ENCODE measurements at places on chromosomes 7 and 10.
A peak's percentile ranks its signal among the peaks of the same experiment; 100 is the strongest.

DNA sequence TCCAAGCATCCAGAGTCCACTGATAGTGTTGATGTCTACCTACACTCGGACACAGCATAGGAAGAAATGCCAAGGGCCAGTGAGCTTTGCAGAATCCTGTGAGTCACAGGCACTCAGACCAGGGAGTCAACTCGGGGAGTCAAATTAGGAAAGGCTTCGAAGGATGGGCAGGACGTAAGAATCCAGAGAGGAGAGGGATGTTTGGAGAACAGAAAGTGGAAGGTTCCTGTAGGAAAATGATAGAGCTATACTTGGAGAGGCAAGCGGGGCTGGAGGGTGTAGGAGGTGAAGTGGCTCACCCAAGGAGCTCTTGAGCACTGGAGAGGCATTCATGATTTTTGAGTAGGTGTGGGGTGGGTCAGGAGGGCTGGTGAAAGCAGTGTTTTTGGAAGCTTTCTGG lies 3.0 kb downstream of the ZYX start:
- H3K4me3 ChIP-seq, result no peak overlapping the region
- DNase-seq, result no peak
- H3K4me1 ChIP-seq, result peaks cover 22% of the 10 kb centered on the region
- no peaks in the 10 kb centered on the region for H3K27me3 ChIP-seq
- H3K27ac ChIP-seq, result no peak overlapping the region

GRCh38 chr7:25970911-25971310 lies 181.1 kb upstream of the NFE2L3 start:
- H3K27me3 ChIP-seq, result no peaks in the 10 kb centered on the region
- DNase-seq, result no peak
- no peak overlapping the region for H3K4me3 ChIP-seq
- no peaks in the 10 kb centered on the region for H3K4me1 ChIP-seq
- H3K27ac ChIP-seq, result no peak overlapping the region

DNA sequence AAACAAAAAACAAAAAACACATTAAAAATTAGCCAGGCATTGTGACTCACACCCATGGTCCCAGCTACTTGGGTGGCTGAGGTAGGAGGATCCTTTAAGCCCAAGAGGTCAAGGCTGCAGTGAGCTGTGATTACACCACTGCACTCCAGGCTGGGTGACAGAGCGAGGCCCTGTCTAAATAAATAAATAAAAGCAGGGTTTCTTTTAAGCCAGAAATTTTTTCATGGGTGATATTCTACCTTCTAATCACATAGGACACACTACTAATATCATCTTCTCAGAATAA lies 14.2 kb upstream of the SVIL start:
- H3K4me1 ChIP-seq, result no peaks in the 10 kb centered on the region
- H3K27ac ChIP-seq, result no peak overlapping the region
- no peak overlapping the region for H3K4me3 ChIP-seq
- H3K36me3 ChIP-seq, result no peaks in the 10 kb centered on the region
- no peak for DNase-seq
- no peaks in the 10 kb centered on the region for H3K27me3 ChIP-seq

DNA sequence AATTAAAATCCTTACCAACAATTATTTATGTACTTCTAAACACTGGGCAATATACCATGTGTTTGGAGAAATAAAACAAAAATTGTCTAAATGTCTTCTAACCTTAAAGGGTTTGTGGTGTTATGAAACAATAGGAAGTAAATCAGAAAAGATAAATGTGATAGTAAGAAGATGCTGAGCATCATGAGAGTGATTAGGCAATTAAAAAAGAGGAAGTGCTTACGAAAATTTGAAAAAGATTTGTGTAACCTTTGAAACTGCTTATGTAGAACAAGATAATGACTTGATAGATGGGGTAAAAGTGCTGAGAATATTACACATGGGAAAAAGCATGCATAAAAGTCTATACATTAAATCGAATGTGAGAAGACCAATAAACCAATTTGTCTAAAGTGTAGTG lies 573.4 kb upstream of the CNTNAP2 start:
- H3K27ac ChIP-seq, result no peak overlapping the region
- H3K4me3 ChIP-seq, result no peak overlapping the region
- no peaks in the 10 kb centered on the region for H3K4me1 ChIP-seq
- no peaks in the 10 kb centered on the region for H3K36me3 ChIP-seq

- no peak overlapping the region for H3K27ac ChIP-seq
- no peaks in the 10 kb centered on the region for H3K4me1 ChIP-seq
- H3K27me3 ChIP-seq, result no peaks in the 10 kb centered on the region
- DNase-seq, result no peak
- H3K4me3 ChIP-seq, result no peak overlapping the region
Measured at GRCh38 chr10:49207113-49207512, 18.9 kb upstream of the TMEM273 start.

DNA sequence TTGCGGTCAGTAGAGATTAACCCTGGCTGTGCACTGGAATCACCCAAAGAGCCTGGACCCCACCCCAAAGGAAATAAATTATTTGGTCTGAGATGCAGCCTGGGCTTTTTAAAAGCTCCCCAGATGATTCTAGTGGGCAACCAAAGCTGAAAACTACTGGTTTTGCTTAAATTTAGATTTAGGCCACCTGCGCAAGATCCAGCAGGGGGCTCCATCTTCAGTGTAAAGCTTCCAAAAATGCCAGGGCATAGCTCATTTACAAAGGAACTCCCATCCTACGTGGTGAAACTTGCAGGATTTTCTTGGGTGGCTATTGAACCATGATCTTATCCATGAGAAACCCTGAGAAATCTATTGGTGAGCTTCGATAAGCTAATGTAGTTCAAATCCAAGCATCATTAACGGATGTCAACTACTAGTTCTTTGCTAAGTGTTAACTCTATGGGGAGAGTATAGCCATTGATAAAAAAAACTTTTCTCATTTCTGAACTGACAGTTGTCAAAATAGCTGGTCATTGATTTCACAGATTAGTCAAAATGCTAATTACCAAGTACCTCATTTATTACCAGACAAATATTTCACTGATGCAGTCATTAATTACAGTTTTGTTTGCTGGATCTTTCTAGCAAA lies 315.3 kb downstream of the LHFPL3 start:
- no peak overlapping the region for H3K27ac ChIP-seq
- H3K36me3 ChIP-seq, result no peaks in the 10 kb centered on the region
- H3K4me3 ChIP-seq, result no peak overlapping the region
- DNase-seq, result peak; percentile 47

- no peak for DNase-seq
- H3K27ac ChIP-seq, result no peak overlapping the region
- H3K27me3 ChIP-seq, result no peaks in the 10 kb centered on the region
- no peaks in the 10 kb centered on the region for H3K36me3 ChIP-seq
- H3K4me1 ChIP-seq, result no peaks in the 10 kb centered on the region
Measured at GRCh38 chr10:132044803-132045202, 20.9 kb upstream of the JAKMIP3 start.

GRCh38 chr10:123970207-123970926 lies 78.8 kb upstream of the CPXM2 start:
- no peaks in the 10 kb centered on the region for H3K4me1 ChIP-seq
- no peaks in the 10 kb centered on the region for H3K36me3 ChIP-seq
- no peak overlapping the region for H3K4me3 ChIP-seq
- H3K27me3 ChIP-seq, result peaks cover 10% of the 10 kb centered on the region

DNA sequence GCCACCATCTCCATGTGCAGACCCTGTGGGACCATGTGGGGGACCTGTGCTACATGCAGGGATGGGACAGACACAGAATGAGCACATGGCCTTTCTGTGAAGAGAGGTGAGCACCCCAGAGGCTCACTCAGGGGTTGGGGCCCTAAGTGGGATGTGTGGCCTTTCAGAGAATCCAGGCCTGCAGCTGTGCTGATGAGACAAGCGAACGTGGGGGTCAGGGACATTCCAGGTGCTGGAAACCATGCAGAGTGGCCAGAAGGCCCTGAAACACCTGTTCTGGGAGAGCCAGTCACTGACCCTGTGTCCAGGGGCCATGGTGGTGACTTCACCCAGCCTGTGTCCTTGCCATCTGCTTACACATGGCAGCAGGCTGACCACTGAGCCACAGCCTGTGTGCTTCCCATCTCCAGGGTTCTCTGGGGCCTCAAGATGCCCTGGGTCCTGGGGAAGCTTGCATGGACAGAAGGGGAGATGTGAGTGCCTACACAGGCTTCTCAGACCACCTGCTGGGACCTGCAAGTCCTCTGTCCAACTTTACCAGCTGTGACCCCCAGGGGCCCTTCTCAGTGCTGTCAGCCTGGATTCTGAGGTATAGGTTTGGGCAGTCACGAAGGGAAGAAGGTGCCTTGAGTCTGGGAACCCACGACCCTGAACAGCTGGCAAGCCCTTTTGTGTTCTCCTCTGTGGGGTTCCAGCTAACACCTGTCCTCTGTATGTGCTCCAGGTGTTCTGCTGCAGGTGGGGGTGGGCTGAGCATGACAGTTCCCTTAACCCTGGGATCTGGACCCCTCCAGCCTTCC lies 17.6 kb downstream of the RAMP3 start:
- H3K27me3 ChIP-seq, result no peaks in the 10 kb centered on the region
- no peak overlapping the region for H3K27ac ChIP-seq
- no peak for DNase-seq
- H3K4me3 ChIP-seq, result no peak overlapping the region
- no peaks in the 10 kb centered on the region for H3K4me1 ChIP-seq

All from mesendoderm (in vitro differentiated cells).